ENCODE measurements at places on chromosomes 4 and X.

DNA sequence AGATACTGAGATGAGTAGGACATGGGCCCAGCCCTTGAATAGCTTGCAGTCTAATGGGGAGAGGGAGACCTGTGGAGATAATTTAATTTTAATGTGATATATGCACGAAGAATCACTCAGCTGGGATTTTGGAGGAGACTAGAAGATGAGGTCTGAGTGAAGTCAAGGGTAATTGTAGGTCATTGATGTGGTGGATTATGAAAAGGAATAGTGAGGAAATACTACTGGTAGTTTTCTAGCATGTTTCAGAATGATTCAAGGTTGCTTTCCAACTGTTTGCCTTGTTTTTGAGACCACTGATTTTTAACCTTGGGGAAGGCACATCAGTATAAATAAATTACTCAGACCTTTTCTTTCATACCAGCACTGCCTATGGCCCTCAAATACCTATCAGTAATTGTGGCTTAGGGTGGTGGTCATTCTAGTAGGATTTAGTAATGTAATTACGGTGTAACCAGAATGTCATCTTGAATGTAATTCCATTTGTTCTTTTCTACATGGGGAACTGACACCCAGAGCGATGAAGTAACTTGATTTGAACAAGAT is 25.6 kb downstream of the PTTG2 start:
- DNase-seq, result no peak

DNA sequence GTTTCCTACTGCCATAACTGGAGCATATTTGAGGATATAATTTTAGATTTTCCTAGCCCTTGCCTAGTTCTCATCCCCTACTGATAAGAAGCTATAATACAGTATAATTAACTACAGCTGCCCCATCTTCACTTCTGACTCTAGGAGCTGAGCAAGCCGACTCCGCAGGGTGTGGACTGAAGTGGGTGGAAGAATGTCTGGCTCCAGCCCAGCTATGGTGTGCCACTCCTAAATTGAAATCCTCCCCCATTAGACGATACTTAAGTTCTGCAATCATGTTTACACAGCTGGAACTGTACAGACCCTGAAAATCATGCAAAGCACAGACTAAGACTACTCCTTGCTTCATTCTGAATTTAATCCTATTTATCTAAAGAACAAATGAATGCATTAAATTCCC is 93.1 kb downstream of the PCDH19 start:
- peak; percentile 1 for DNase-seq

DNA sequence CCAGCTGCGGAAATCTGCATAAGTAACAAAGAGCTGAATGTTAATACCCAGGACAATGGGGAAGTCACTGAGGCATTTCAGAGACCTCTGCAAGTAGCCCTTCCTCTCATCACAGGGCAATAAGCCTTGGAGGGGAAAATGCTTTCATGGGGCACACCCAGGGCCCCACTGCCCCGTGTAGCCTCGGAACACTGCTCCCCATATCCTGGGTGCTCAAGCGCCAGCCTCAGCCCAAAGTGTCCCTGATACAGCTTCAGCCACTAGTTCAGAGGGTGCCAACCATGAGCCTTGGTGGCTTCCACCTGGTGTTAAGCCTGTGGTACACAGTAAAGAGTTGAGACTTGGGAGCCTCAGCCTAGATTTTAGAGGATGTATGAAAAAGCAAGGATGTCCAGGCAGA is 402.8 kb upstream of the CXorf51A start:
- DNase-seq, result no peak

DNA sequence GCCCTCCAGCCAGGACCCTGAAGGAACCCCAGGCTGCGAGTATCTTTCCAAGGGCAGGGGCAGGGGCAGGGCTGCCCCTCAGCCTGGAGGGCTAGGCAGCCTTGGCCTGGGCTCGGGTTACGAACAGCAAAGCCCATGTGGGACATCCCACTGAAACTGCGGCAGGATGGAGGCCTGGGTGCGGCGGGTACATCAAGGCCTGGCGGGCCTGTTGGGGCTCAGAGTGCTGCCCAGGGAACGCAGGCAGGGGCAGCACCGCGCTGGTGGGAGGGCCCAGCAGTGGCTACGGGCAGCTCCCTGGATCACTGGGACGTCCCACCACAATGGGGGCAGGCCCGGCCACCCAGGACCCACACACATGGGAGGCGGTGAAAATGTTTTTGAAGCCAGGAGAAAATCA is 10.9 kb downstream of the NAT8L start:
- no peak for DNase-seq

DNA sequence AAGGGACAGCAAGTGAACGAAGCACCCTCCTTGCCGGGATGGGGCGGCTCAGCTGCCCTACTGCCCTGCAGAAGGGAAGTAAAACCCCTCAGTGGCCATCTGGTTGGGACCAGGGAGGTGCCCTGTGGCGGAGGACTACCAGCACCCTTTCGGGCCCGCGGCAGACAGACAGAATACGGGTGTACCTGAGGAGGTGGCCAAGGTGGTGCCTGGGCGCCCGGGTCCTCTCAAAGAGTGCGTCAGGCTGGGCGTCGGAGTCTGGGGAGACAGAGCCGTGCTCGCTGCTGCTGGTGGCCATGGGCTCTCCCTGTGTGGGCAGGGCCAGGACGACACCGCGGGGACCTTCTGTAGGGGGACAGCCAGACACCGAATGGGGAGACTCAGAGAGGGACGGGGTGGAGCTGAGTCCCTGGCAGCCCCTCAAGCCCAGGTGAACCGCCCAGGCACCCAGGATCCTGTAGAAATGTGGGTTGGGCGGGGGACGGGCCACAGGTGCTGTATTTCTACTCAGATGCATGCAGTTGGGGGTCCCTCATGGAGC is 29.7 kb downstream of the PDHA1 start:
- no peak for DNase-seq

GRCh38 chr4:11537846-11538245 is 109.2 kb upstream of the HS3ST1 start:
- no peak for DNase-seq

DNA sequence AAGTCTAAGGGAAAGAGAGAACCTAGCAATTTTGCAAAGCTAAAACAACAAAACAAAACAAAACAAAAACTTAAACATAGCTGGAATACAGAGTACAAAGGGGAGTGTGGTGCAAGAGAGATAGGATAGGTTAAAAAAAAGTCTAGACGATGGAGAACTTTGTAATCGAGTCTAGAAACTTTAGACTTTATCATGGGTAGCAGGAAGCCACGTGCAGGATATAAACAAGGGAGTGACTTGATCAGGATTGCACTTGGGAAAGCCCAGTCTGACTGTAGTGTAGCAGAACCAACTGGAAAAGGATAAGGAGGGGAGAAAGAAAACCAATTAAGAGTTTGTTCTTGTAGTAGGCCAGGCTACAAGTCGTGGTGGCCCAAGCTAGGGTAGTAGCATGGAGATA is 750.1 kb downstream of the RPA4 start:
- no peak for DNase-seq

- DNase-seq, result no peak
These were observed 120.9 kb upstream of the DDIT4L start for GRCh38 chr4:100311181-100311580.

- no peak for DNase-seq
These were observed 123.8 kb upstream of the DDIT4L start for GRCh38 chr4:100314057-100314456.

GRCh38 chrX:22249371-22249770 is 23.3 kb upstream of the CBLL2 start:
- no peak for DNase-seq

DNA sequence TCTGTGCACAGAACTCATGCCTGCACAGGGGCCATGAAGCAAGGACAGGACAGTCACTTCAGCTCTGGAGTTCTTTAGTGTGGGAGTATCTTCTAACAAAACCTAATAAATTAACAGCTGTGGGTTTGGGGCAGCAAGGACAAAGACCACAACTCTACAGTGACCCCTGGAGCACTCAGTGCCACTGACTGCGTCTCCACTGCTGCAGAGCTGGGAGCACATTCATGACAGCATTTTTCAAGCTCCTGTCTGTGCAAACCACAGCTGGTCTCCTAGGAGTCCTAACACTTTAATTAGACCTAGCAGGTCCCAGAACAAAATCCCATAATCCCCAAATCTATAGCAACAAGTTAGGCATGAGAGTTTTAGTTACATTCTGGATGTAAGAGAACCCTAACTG is 76.5 kb downstream of the RTL9 start:
- no peak for DNase-seq

DNA sequence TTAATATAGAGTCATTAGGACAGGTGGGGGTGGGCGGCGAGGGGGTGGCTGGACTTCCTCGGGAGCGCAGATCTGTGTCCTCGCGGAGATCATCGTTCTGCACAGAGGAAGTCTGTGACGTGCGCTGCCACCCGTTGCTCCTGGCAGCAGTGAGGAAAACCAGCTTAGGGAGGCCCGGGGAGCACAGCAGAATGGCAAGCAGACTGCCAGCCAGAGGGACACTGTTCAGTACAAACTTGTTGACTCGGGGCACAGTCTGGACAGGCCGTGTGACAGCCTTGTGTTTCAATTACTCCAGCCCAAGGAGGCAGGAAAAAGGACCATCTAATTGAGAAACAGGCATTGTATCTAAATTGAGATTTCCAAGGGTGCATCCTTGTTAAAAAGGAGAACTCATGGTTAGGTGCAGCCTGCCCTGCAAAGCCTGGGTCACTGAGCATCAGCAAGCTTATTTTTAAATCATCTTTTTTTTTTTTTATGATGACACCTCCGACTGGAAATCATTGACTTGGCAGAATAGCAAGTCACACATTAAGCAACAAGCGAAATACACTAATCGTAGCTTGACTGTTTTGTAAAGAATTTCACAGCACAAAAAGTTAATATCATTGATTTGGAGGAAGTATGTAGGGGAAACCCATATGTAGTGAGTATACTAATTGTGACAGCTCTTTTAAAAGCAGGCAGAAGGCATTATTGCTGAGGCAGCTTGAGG is 512.0 kb upstream of the FAT1 start:
- no peak for DNase-seq

GRCh38 chr4:139014371-139015268 is 961 bp upstream of the NOCT start:
- no peak for DNase-seq

DNA sequence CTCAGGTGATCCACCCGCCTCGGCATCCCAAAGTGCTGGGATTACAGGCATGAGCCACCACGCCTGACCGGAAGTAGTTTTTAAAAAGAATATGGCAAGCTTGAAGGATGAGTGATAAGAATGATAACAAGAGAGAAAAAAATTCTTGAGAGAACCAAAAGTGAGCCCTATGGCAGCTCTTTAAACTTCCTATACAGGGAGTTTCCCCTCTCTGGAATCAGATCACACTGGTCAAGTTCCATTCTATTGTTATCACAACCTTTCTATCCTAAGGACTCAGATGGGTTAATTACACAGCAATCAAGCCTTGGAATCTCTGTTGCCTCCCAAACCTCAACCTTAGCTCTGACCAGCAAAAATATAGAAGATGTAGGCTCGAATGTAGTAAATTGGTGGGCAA is 33.8 kb upstream of the ZNF518B start:
- DNase-seq, result no peak

GRCh38 chrX:21741869-21742701 is 15.8 kb downstream of the SMPX start:
- no peak for DNase-seq

DNA sequence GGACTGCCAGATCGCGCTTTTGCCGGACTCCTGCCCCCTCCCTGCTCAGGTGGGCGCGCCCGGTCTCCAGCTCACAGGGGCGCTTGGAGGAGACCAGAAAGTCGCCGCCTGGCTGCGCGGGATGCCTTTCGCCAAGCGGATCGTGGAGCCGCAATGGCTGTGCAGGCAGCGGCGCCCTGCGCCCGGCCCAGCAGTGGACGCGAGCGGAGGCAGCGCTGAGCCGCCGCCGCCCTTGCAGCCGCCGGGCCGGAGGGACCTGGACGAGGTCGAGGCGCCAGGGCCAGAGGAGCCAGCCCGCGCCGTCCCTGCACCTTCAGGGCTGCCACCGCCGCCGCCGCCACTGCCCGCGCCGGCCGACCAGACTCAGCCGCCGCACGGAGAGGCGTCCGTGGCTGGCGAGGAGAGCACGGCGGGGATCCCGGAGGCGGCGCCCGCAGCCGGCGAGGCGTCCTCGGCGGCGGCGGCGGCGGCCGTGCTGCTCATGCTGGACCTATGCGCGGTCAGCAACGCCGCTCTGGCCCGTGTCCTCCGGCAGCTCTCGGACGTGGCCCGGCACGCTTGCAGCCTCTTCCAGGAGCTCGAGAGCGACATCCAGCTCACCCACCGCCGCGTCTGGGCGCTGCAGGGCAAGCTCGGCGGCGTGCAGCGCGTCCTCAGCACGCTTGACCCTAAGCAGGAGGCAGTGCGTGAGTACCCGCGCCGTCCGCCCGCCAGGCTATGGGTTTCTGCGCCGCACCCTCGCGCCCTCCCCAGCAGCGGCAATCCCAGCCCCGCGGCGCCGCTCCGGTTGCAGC is 834 bp downstream of the NHS start:
- no peak for DNase-seq

DNA sequence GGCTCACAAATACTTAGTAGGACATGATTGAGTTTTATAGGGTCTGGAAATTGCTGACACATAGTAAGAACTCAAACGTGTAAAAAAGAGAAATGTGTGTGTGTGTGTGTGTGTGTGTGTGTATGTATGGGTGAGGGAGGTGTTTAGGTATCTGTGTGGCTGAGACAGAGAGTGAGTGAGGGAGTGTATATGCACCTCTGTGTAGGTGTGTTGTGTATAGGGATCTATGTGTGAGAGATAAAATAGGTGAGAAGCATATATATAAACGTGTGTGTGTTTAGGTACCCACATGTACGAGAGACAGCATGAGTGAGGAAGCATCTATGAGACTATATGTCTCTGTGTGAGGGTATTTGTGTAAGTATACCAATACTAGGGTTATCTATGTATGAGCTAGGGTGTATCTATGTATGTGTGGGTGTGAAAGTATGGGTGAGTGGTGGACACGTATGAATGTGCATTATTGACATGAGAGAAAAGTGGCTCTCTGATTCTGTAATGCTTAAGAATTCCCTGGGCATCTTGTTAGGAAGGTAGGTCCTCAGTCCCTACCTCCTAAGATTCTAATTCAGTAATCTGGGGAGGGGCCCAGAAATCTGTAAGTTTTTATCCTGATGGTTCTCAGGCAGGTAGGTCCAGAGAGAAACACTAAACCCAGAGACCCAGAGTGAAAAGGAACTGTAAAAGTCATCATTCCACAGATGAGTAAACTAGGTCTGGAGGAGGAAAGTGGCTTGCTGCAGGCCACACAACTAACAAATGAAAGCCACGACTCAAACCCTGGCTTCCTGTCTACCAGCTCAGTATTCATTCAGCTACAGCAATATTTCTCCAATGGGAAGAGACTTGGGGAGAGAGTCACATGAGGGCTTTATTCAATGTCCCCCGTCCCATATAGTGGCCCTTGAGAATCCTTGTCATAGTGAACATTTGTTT is 237.0 kb downstream of the IDS start:
- no peak for DNase-seq

- no peak for DNase-seq
These were observed 64.6 kb downstream of the SYNPO2 start for GRCh38 chr4:118953276-118953675.

DNA sequence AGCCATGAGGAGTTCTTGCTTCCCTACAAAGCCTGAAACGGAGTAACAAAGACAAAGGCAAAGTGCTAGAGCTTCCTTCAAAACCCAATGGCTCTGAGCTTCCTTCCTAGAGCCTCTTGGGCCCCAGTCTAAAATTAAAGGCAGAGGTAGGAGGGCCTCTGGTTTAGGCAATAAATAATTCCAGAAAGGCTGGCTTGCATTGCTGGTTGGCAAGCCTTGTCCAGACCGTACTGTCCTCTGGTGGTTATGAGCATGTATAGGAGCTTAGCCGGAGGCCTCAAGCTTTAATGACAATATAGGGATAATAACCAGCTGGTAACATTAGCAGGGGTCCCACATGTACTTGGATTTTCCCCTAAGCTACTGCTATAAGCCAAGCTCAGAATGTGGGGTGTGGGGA is 237.3 kb downstream of the AR start:
- no peak for DNase-seq

GRCh38 chr4:177105536-177105935 is 204.1 kb upstream of the NEIL3 start:
- no peak for DNase-seq
